H1 (cell line): ENCODE measurements at places on chromosomes 3 and 15.

DNA sequence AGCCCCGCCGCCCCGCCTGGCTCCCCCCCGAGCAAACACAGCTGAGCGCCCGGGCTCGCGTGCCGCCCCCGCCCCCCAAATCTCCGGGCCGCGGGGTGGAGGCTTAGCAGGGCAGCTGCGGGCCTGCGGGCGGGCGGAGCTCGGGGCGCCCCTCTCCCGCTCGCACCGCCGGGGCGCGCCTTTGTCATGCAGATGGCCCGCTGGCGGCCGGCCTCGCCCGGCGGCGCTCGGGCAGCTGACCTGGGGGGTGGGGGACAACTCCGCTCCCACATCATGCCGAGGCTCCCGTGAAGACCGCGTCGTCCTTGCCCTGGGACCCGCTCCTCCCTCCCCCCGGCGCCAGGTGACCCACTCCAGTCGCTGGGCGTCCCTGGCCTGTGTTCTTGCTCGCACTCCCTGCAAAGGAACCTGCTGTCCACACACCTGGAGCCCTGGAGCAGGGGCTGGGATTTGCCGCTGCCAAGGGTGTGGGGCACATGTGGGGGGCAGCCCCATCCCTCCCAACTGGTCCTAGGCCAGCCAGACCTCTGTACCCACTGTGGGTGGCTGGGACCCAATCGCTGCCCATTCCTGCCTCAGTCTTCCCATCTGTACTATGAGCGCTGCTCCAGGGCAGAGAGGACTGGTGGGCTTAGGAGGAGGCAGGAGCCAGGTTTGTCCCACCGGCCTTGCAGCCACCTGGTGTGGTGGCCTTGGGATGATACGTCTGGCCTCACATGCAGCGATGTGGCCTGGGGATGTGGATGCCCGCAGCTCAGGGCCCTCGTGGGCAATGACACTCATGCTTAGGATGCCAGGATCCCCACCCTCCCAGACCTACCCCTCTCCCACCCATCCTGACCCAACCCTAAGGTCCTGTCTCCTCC is 33.5 kb downstream of the DNAJB8 start:
- H3K4me3 ChIP-seq, result peak overlapping the region; percentile 18; the same call in 1 of the 2 replicates
- H3K27me3 ChIP-seq, result peaks cover 45% of the 10 kb centered on the region
- no peak overlapping the region for H3K27ac ChIP-seq
- no peaks in the 10 kb centered on the region for H3K36me3 ChIP-seq
- DNase-seq, result no peak

- DNase-seq, result no peak
- no peak overlapping the region for H3K27ac ChIP-seq
- no peaks in the 10 kb centered on the region for H3K27me3 ChIP-seq
- no peaks in the 10 kb centered on the region for H3K4me1 ChIP-seq
- no peaks in the 10 kb centered on the region for H3K36me3 ChIP-seq
Observed at GRCh38 chr15:58021332-58022230, 43.9 kb downstream of the ALDH1A2 start.

- peaks cover 6% of the 10 kb centered on the region; the same call in 1 of the 2 replicates for H3K36me3 ChIP-seq
- H3K27me3 ChIP-seq, result no peaks in the 10 kb centered on the region
- H3K4me1 ChIP-seq, result no peaks in the 10 kb centered on the region
Observed at GRCh38 chr15:85772668-85773067, 22.1 kb downstream of the KLHL25 start.

- no peak for DNase-seq
- no peaks in the 10 kb centered on the region for H3K27me3 ChIP-seq
- H3K4me1 ChIP-seq, result no peaks in the 10 kb centered on the region
- no peaks in the 10 kb centered on the region for H3K36me3 ChIP-seq
- no peak overlapping the region for H3K27ac ChIP-seq
Observed at GRCh38 chr3:130779031-130779430, 32.4 kb upstream of the PIK3R4 start.

GRCh38 chr3:14678015-14678503 is 3.1 kb downstream of the C3orf20 start:
- no peaks in the 10 kb centered on the region for H3K4me1 ChIP-seq
- no peak overlapping the region for H3K4me3 ChIP-seq
- H3K27ac ChIP-seq, result no peak overlapping the region
- no peaks in the 10 kb centered on the region for H3K36me3 ChIP-seq
- DNase-seq, result no peak
- no peaks in the 10 kb centered on the region for H3K27me3 ChIP-seq

GRCh38 chr15:33068511-33068990 is 126.0 kb downstream of the FMN1 start:
- peak overlapping the region; percentile 17; the same call in 1 of the 2 replicates for H3K4me3 ChIP-seq
- peaks cover 21% of the 10 kb centered on the region for H3K4me1 ChIP-seq
- 0 out of 2 replicates have a peak overlapping the region, but pooled peaks have one; percentile 28 for H3K27ac ChIP-seq
- no peaks in the 10 kb centered on the region; the same call in 1 of the 2 replicates for H3K27me3 ChIP-seq
- DNase-seq, result no peak

GRCh38 chr3:129942296-129942695 is 32.2 kb upstream of the TRH start:
- no peak overlapping the region for H3K27ac ChIP-seq
- no peaks in the 10 kb centered on the region for H3K36me3 ChIP-seq
- DNase-seq, result peak; percentile 91

GRCh38 chr3:56976651-56977560 is 83.6 kb upstream of the SPATA12 start:
- H3K4me3 ChIP-seq, result no peak overlapping the region
- H3K27me3 ChIP-seq, result no peaks in the 10 kb centered on the region
- H3K36me3 ChIP-seq, result no peaks in the 10 kb centered on the region
- no peak overlapping the region for H3K27ac ChIP-seq
- DNase-seq, result no peak
- H3K4me1 ChIP-seq, result no peaks in the 10 kb centered on the region

DNA sequence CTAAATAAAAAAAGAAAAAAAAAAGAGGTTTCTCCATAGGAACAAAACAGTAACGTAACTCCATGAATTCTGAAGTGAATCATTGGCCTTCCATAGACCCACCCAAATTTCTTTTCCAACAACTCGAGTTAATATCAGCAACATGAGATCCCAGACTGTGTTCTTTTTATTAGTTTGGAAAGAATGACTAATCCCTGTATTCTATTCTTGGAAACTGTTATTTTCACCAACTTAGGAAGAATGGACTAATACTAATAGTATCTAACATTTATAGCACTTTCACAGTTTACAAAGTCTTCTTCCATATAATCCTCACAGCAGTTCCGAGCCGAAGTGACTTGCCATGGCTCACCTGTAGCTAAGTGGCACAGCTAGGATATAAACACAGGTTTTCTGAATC is 72.7 kb upstream of the SLC4A7 start:
- H3K4me1 ChIP-seq, result peaks cover 1% of the 10 kb centered on the region; the same call in 1 of the 2 replicates
- no peaks in the 10 kb centered on the region for H3K27me3 ChIP-seq
- H3K36me3 ChIP-seq, result no peaks in the 10 kb centered on the region
- no peak overlapping the region for H3K27ac ChIP-seq
- H3K4me3 ChIP-seq, result no peak overlapping the region
- DNase-seq, result no peak

GRCh38 chr3:44682182-44682896 is 30.1 kb upstream of the ZNF502 start:
- no peaks in the 10 kb centered on the region for H3K4me1 ChIP-seq
- H3K27ac ChIP-seq, result no peak overlapping the region
- no peak for DNase-seq
- no peak overlapping the region for H3K4me3 ChIP-seq
- peaks cover 2% of the 10 kb centered on the region; the same call in 1 of the 2 replicates for H3K36me3 ChIP-seq

- H3K4me3 ChIP-seq, result no peak overlapping the region
- no peaks in the 10 kb centered on the region for H3K36me3 ChIP-seq
- H3K4me1 ChIP-seq, result no peaks in the 10 kb centered on the region; the same call in 1 of the 2 replicates
- H3K27ac ChIP-seq, result no peak overlapping the region
Observed at GRCh38 chr3:192042116-192042515, 581.2 kb downstream of the PYDC2 start.

GRCh38 chr3:50600841-50601591 is 10.6 kb downstream of the CISH start:
- no peaks in the 10 kb centered on the region for H3K4me1 ChIP-seq
- no peaks in the 10 kb centered on the region for H3K27me3 ChIP-seq
- H3K27ac ChIP-seq, result no peak overlapping the region
- no peak overlapping the region for H3K4me3 ChIP-seq
- no peak for DNase-seq
- H3K36me3 ChIP-seq, result no peaks in the 10 kb centered on the region

DNA sequence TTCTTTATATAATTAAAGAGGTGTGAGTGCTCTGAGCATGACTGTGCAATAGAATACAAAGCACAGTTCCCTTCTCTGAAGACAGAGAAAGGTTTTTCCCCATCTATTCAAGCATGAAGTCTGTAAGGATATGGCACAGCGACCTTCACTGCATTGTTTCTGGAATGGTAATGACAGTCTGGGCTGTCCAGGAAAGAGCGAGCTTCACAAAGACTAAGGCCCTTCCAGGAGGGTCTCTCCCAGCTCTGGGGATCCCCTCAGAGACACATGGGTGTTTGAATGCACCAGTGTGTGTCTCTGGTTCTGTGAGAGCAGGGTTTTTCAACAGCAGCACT is 179.9 kb upstream of the NR2E3 start:
- H3K4me1 ChIP-seq, result no peaks in the 10 kb centered on the region
- no peak for DNase-seq
- H3K27me3 ChIP-seq, result no peaks in the 10 kb centered on the region

GRCh38 chr3:188156056-188156455 is 2.1 kb downstream of the LPP start:
- no peak overlapping the region for H3K4me3 ChIP-seq
- no peaks in the 10 kb centered on the region for H3K27me3 ChIP-seq
- peaks cover 7% of the 10 kb centered on the region; the same call in 1 of the 2 replicates for H3K4me1 ChIP-seq
- H3K27ac ChIP-seq, result no peak overlapping the region
- no peak for DNase-seq
- H3K36me3 ChIP-seq, result no peaks in the 10 kb centered on the region

- H3K27me3 ChIP-seq, result no peaks in the 10 kb centered on the region
- H3K4me3 ChIP-seq, result no peak overlapping the region
- H3K27ac ChIP-seq, result no peak overlapping the region
Observed at GRCh38 chr3:150177673-150178381, 207.1 kb upstream of the PFN2 start.

DNA sequence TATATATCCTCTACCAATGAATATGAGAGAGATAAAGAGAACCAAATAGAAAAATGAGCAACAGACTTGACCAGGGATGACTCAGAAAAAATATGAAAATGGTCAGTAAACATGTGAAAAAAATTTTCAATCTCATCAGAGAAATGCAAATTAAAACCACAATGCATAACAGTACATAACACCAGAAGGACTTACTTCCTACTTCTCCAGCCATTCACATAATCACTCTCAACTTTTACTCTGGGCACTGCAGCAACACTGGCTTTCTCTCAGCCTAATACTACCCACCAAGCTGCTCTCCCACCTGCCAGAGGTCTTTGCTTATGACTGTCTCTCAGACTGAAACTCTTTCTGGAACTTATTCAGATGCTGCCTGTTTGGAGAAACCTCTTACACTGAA is 49.4 kb downstream of the DPH6 start:
- H3K4me3 ChIP-seq, result no peak overlapping the region
- H3K27ac ChIP-seq, result no peak overlapping the region
- H3K36me3 ChIP-seq, result no peaks in the 10 kb centered on the region
- DNase-seq, result no peak
- no peaks in the 10 kb centered on the region for H3K27me3 ChIP-seq
- no peaks in the 10 kb centered on the region; the same call in 1 of the 2 replicates for H3K4me1 ChIP-seq

- DNase-seq, result no peak
- H3K27me3 ChIP-seq, result no peaks in the 10 kb centered on the region
Observed at GRCh38 chr3:162019817-162020216, 523.2 kb downstream of the OTOL1 start.

DNA sequence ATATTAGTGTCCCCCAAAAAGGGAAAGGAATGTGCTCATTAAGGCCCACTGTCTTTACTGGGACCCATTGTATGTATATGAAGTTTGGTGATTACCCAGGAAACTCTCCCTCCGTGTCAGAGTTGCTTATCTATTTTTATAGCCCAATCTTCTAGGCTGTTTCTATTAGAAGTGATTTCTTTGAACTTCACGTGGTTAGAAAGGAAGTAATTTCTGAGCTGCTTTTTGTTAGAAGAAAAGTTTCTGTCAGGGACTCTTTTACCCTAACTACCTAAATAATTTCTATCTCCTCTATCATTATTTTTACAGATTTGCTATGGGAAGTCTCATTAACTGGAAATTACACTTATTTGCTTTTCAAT is 17.7 kb upstream of the SENP7 start:
- no peaks in the 10 kb centered on the region for H3K27me3 ChIP-seq
- no peaks in the 10 kb centered on the region for H3K36me3 ChIP-seq
- H3K4me3 ChIP-seq, result peak overlapping the region; percentile 39; the same call in 1 of the 2 replicates
- H3K4me1 ChIP-seq, result peaks cover 7% of the 10 kb centered on the region

DNA sequence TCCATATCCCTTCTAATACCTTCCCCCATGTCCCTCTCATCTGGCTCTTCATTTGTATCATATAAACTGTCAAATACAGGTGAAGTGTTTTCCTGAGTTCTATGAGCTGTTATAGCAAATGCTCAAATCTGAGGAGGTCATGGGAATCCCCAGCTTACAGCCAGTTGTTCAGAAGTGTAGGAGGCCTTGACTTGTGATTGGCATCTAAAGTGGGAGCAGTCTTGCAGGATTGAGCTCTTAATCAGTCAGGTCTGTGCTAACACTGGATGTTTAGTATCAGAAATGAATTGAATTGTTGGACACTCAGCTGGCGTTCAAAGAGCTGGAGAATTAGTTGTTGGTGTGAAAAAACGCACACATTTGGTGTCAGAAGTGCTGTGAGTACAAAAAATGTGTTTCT is 65.0 kb downstream of the IFT57 start:
- no peak overlapping the region for H3K27ac ChIP-seq
- no peak for DNase-seq
- H3K27me3 ChIP-seq, result no peaks in the 10 kb centered on the region
- H3K36me3 ChIP-seq, result no peaks in the 10 kb centered on the region

GRCh38 chr3:190337301-190337700 is 15.1 kb upstream of the CLDN1 start:
- DNase-seq, result no peak
- no peak overlapping the region for H3K4me3 ChIP-seq
- H3K4me1 ChIP-seq, result no peaks in the 10 kb centered on the region
- no peak overlapping the region for H3K27ac ChIP-seq
- no peaks in the 10 kb centered on the region for H3K36me3 ChIP-seq

DNA sequence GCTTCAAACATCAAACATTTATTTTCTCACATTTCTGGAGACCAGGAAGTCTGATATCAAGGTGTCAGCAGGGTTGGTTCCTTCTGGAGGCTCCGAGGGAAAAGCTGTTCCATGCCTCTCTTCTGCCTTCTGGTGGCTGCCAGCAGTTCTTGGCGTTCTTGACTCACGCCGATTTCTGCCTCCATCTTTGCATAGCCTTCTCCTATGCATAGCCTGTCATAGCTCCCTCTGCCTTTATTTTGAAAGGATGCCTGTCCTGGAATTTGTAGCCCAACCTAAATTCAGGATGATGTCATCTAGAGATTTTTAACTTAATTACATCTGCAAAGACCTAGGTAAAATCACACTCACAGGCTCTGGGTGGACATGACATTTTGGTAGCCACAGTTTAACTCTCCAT is 70.4 kb downstream of the RGMA start:
- H3K4me3 ChIP-seq, result no peak overlapping the region
- no peak overlapping the region for H3K27ac ChIP-seq
- no peaks in the 10 kb centered on the region for H3K4me1 ChIP-seq
- no peaks in the 10 kb centered on the region for H3K27me3 ChIP-seq
- no peak for DNase-seq
